ENCODE measurements at places on chromosomes 1 and 21.

GRCh38 chr1:86515597-86515996 is 31.3 kb upstream of the CLCA4 start:
- no peak for DNase-seq

GRCh38 chr1:243910607-243911006 is 60.6 kb upstream of the AKT3 start:
- DNase-seq = no peak

- DNase-seq = no peak
These were observed 279.3 kb upstream of the CAMK1G start for GRCh38 chr1:209304166-209304565.

DNA sequence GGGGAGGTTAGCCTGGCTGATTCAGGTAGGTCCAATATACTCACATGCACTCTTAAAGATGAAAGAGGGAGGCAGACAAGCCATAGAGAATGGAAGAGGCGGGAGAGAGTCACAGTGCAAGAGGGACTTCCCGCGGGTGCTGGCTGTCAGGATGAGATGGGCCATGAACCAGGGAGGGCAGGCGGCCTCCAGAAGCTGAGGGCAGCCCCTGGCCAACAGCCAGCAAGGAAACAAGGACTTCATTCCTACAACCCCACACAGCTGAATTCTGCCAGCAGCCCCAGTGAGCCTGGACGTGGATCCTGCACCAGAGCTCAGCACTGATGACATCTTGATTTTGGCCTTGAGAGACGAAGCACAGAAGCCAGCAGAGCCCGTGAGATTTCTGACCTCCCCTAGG is 15.1 kb upstream of the B3GALT5 start:
- DNase-seq = no peak

DNA sequence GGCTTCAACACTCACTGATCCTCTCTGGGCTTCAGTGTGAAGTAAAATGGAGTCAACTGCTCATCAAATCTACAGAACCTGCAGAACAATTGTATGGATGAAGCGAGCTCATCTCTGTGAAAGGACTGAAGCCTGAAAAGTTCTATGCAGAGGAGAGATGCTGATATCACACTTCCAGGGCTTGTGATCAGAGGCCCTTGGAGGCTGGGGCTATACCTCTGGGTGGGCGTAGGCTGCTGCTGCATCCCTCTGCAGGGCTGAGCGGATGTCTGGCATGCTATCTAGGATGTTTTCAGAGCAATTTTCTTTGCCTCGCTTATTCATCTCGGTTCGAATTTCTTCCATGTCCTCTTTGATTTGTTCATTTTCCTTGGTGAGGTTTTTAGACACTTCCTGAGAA is 17.6 kb downstream of the OLFML2B start:
- DNase-seq = no peak

GRCh38 chr1:1833916-1834325 is 55.7 kb upstream of the NADK start:
- no peak for DNase-seq

DNA sequence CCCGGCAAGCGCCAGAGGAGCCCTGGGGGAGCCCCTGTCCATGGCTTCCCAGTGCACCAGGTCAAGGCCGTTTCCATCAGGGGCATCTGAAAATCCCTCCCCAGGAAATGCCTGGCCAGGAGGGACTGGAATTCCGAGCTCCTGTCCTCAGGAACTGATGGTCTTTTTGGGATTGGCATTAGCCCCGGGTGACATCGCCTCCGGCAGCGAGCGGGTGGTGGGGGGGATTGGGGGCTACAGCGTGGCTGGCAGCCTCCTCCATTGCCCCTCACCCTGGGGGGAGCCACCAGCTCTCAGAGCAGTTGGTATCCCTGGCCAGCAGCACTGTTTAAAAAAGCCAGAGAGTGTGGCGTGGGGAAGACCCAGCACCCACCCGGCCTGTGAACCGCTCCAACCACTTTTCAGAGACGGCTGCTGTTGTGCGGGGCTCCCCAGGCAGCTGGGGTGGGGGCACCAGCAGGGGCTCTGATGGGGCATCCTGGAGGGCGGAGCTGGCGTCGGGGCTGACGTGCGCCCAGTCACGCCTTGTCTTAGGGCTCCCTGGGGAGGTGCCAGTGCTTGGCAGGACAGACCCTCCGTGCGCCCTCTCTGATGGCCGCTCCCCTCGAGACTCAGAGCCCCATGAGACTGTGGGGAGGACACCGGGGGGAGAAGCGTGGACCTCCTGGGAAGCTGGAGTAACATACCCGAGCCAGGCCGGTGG is 62.9 kb upstream of the TTC34 start:
- no peak for DNase-seq

DNA sequence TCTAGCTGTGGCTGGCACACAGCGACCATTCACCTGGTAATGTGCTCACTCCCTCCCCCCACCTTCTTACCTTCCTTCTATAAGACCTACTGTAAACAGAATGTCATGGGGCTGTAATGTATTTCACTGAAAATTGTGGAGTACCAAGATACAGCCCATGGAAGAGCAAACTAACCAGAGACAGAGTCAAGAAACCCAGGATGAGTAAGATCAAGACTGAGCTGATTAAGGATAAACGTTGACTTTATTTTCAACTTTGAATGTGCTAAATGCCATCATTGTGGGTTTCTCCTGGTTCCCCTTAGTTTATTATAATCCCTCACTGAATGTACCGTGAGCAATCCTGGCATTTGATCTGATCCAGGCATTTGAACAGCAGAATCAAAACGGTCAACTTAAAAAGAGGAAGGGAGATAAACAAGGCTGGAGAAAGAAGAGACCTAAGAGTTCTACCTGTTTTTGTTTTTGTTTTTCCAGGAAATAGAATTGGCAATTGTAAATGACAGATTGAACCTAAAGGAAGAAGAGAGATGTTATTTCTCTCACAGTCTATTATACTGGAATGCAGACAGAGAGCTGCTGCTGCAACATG is 16.1 kb upstream of the ATP1B1 start:
- DNase-seq = no peak

DNA sequence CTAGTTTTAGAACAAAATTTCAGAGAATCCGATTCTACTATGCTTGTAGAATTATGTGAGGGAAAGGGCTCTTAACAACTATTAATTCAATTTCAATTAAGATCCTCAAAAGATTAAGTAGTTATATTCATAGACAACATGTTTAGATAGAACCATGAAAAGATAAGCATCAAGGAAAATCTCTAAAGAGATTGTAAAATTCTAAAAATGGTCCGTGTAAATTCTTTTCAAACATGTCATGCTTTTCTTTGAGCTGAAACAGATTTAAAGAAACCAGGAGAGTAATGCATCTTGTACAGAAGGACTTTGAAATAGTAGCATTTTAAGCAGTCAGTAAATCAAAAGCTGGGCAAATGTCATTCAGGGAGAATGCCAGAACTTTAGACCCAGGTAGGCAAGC is 1080.6 kb upstream of the B3GALT2 start:
- no peak for DNase-seq

GRCh38 chr1:214846276-214846675 is 236.3 kb upstream of the KCNK2 start:
- DNase-seq = no peak

DNA sequence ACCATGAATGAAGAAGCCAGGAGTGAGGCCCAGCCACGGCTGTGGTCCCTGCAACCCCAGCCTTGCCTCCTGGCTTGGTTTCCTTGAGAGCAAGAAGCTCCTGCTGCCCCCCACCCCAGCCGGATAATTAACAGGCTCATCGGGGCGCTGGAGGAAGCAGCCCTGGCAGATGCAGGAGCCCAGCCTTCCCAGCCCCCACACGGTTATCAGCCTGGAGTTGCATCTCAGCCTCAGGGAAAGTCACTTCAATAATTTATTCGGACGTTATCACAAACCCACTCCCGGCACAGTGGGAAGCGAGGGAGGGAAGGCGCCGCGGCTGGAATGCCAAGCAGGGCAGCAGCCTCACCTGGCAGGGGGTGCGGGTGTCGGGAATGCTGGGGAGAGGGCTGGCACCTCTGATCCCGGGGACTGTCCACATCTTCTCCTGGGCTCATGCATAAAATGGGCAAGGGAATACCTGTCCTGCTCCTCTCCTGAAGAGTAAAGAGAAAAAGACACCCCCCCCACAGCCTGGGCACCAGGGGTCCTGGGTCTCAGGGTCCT is 43.3 kb upstream of the LRP8 start:
- no peak for DNase-seq

- DNase-seq = no peak
These were observed 45.7 kb upstream of the ACOT11 start for GRCh38 chr1:54502342-54502741.

- no peak for DNase-seq
These were observed 21.3 kb downstream of the ACTL8 start for GRCh38 chr1:17776426-17776825.

GRCh38 chr1:221714227-221715152 is 27.4 kb downstream of the DUSP10 start:
- DNase-seq = no peak

- peak; percentile 89 for DNase-seq
These were observed 25.2 kb upstream of the TRIM45 start for GRCh38 chr1:117146575-117147340.

- no peak for DNase-seq
These were observed 98.3 kb upstream of the FMN2 start for GRCh38 chr1:239993366-239993765.

- no peak for DNase-seq
These were observed 336.7 kb upstream of the PROX1 start for GRCh38 chr1:213651077-213651476.

- DNase-seq = no peak
These were observed 18.4 kb upstream of the RPL11 start for GRCh38 chr1:23673086-23673813.

DNA sequence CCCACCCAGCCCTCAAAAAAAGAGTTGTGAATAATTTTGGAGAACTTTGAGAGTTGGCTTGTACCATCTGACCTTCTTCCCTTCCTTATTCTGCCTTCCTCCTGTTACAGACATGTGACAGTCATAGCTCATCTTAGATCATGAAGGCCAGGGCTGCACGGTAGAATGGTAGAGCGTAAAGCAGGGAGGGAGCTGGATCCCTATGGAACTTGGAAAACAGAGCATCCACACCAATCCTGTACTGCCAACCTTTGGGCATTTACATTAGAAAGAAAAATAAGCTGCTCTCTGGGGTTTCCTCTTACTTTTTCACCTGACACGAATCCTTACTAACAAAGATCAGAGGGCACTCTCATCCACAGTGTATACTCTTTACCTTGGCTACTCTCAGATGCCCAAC is 121.5 kb downstream of the GPR52 start:
- DNase-seq = no peak

DNA sequence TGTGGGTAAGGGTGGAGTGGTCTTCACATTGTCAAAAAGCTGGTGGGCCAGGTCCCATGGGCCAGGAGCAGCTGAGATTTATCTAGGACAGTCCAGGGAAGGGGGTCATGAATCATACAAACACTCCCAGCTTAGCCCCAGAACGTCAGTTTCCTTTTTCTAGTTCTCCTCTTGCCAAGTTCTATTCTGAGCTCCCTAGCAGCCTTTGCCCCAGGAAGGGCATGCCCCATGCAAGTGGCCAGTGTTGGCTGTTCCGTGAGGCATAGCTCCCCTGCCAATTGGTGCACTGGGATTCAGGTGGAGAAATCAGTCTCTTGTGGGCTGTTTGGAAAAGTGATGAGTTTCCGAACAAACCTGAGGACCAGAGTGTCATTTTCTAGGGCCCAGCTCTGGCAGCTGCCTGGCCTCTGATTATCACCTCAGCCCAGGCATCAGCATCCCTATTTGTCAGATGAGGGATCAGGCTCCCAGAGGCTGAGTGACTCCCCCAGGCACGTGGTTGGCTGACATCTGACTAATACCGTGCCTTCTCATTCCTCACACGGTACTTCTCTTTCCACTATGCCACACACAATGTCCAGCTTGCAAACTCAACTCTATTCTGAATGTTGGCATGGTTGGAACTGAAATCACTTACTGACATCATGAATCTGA is 14.2 kb upstream of the MYOM3 start:
- no peak for DNase-seq

DNA sequence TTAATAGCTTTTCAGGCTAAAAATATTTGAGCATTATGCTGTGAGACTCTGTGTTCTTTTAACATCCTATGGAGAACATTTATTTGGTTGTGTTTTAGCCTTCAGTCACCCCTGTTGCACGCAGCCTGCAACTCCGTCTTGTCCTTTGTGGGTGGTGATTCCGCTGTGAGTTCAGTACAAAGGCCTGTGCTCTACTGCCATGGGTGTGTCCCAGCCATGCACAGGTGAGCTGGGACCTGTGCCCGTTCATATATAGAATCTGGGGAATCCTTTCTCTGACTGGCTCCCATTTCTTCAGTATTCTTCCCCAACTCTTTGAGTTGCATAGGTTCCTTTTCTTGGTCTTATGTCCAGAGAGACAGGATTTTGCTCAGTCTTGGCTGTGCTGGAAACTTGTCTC is 61.4 kb downstream of the ACTL8 start:
- no peak for DNase-seq

GRCh38 chr1:160884579-160884978 is 401 bp downstream of the ITLN1 start:
- DNase-seq = no peak

DNA sequence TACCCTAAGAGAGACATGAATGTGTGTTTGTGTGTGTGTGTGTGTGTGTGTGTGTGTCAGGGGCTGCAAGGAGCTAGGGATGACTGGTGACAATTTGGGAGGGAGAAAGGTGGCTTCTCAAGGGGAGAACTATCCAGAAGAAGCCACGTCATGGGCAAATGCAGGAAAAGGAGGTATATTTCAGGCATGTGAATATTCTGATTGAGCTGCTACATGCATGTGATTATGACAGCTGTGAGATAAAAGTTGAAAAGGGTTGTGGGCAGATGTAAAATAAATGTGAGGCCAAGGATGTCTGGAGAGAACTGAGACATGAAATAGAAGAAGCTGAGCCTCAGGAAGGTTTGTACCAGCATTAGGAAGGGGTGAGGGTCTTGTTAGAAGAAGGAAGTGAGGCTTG is 4.5 kb downstream of the CYP4A11 start:
- no peak for DNase-seq

GRCh38 chr1:119204197-119204960 is 63.9 kb upstream of the WARS2 start:
- DNase-seq = peak; percentile 36

GRCh38 chr1:43444151-43444828 is 9.4 kb downstream of the HYI start:
- DNase-seq = no peak

DNA sequence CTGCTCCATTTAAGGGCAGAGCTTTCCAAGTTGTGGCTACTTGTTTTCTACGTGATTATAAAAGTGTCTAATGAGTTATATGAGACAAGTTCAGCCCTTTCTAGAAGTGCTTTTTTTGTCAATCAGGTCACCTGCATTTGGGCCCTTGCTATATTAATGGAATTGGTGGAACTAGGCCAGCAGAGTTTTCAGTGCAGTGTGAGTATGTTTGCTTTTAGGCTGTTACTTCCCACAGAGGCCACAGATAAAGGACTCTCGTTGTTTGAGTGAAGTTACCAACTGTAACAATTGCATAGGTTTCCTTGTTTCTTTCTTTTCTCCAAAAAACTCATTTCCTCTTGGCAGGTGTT is 10.9 kb downstream of the SMAP2 start:
- DNase-seq = no peak

GRCh38 chr21:46050668-46051378 is 47.1 kb upstream of the COL6A2 start:
- DNase-seq = no peak
